NCI-H2107 (cell line): ENCODE measurements at places on chromosomes 5 and 9.

DNA sequence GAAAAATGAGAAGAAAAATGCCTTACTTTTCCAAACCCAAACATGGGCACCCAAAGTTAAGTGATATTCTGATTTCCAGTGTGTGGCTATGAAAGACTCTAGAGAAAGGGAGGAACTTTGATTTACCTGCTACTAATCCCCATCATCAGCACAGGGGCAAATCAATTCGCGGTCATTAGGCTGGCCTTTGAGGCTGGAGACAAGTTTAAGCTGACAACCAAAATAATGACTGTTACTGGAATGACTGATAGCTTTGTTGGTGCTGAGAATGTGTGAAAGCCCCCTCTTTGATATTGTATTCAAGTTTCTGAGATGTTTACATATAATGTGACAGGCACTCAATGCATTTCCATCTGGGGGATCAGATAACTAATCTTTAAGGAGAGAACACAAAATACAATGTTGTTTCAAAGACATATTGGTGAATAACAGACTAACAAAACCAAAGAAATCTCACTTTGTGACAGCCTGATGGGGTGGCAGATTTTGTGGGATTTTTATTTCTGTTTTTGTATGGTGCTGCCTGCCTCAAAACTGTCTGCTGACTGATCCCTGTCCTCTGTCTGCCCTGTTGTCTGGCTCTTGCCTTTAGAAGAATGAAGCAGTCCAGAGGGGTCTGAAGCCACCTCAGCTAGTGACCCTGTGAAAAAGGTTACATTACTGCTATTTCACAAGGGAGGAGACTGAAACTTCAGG lies 12.6 kb upstream of the INSYN2B start:
- DNase-seq, result no peak

DNA sequence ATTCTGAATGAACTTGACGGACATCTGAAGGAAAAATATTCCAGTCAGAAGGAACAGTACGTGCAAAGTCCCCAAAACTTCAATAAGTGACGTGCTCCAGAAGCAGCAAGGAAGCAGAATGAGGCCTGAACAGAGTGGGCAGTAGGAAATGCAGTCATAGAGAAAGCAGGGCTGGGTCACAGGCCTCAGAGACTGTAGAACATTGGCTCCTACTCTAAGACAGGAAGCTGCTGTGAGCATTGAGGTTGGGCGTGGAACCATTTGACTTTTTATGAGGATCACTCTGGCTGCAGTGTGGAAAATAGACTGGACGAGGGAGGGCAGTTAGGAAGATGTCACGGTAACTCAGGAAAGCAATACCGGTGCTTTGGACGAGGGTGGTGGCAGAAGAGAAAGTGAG lies 64.0 kb downstream of the DOCK8 start:
- DNase-seq, result no peak

- no peak for DNase-seq
Measured at GRCh38 chr5:157306081-157306480, 40.2 kb downstream of the CYFIP2 start.

DNA sequence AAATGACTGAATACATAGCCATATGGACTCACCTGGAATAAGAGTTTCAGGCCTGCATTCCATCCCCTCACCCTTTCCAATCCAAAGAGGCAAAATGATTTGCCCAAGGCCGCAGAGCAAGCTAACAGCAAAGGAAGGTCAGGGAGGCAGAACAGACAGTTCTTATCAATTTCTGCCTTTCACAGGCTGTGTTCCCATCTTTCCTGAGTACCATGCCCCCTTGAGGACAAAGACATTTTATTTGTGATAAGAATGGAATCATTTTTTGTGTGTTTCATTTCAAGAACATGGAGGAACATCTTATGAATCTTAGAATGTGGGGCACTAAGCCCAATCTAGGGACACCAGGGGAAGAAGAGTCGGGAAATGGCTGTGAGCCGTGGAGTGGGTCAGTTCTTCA lies 13.9 kb downstream of the LHFPL2 start:
- no peak for DNase-seq

GRCh38 chr5:90967443-90967842 lies 408.8 kb downstream of the ADGRV1 start:
- no peak for DNase-seq

GRCh38 chr5:160152901-160153300 lies 33.7 kb upstream of the PWWP2A start:
- DNase-seq, result no peak

- DNase-seq, result no peak
Measured at GRCh38 chr5:44907396-44907795, 98.6 kb downstream of the MRPS30 start.

DNA sequence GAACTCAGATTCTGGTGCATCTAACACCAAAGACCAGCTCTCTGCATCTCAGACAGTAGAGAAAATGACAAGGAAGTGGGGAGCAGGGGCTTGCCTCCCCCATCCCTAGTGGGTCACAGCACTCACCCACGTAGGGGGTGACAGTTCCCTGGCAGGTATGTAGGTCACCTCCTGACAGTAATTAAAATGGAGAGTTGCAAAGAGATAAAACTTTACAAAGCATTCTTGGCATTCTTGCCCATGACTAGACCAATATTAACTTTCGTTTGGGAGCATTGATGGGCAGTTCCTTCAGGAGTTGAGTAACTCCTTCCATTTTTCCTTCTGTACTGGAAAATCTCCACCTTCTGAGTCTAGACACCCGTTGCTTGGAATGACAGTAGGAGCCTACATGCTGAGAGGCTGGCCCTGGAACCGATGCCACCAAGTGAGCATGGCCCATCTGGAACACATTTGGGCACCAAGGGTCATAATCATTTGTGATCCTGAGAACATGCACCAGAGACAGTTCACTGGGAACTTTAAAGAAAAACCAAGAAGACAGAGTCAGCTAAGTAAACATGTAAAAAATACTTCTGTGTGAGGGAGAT lies 81.5 kb upstream of the MSX2 start:
- DNase-seq, result no peak

DNA sequence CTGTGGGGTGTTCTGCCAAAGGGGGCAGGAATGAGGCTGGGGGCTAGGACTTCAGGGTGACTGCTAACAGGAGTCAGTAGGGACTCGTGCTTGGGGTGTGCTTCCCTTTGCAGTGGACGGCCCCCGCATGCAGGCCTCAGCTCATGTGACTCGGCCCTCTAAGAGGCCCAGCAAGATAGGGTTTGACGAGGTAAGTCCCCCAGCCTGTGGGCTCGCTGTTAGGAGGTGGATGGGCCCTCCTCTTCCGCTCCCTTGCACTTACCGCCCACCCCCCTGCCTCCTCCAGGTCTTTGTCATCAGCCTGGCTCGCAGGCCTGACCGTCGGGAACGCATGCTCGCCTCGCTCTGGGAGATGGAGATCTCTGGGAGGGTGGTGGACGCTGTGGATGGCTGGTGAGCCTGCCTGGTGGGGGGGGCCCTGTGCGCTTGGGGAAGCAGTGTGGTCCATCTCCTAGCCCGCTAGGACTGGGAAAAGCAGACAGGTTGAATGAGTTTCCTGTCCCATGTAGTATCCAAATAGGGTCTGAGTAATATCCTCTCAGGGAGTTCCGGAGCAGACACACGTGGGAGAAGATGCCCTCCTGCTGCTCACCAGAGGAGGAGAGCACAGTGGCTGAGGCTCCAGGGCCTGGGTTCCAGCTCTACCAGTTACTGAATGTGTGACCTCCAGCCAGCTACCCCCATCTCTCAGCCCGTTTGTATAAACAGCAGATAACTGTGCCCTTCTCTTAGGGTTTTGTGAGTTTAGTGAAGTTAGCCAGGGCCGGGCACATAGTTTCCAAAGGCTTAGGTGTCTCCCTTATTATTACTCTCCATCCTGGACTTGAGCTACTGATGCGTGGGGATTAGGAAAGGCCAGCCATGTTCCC lies 8.2 kb downstream of the CERCAM start:
- DNase-seq, result no peak

- DNase-seq, result no peak
Measured at GRCh38 chr9:137029058-137029936, 1.3 kb upstream of the ABCA2 start.

GRCh38 chr9:132487980-132488535 lies 78.0 kb downstream of the CFAP77 start:
- no peak for DNase-seq

- no peak for DNase-seq
Measured at GRCh38 chr9:117636681-117637080, 67.5 kb upstream of the TLR4 start.

GRCh38 chr5:65475336-65475735 lies 6.4 kb downstream of the ADAMTS6 start:
- no peak for DNase-seq

DNA sequence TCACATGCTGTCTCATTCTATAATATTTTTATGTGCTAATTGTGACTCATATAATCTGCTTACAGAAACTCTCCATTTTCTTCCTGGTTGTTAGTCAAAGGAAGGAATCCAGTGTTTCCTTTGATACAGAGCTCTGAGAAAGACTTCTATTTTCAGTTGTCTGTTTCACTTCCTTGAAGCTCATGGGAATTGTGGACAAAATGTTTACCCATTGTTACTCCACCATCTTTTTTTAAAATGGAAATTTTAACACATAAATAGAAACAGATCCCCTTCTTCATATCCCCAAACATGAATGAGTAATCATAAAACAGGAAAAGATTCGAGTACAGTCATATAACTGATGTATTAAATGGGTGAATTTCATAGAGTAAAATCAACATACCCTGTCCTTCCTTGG lies 42.0 kb upstream of the KCNN2 start:
- DNase-seq, result no peak

- no peak for DNase-seq
Measured at GRCh38 chr5:179413086-179413690, 67.9 kb upstream of the ADAMTS2 start.

DNA sequence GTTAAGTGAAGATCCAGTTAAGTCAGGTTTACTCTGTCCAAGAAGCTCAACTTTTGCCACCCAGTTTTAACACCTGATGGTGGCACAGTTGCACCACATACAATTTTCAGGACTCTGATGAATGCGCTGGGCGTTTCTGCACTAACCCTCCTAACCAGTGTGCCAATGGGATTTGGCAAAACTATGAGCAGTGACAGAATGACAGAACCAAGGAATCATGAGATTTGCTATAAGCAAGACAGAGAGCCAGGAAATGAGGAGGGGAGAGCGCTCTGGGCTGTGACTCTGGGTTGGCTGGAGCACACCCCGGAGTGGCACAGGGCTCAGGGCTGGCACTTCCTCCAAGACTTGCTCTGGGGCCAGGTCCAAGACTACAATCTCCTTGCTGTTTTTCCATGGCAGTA lies 84.1 kb downstream of the SH3PXD2B start:
- no peak for DNase-seq

DNA sequence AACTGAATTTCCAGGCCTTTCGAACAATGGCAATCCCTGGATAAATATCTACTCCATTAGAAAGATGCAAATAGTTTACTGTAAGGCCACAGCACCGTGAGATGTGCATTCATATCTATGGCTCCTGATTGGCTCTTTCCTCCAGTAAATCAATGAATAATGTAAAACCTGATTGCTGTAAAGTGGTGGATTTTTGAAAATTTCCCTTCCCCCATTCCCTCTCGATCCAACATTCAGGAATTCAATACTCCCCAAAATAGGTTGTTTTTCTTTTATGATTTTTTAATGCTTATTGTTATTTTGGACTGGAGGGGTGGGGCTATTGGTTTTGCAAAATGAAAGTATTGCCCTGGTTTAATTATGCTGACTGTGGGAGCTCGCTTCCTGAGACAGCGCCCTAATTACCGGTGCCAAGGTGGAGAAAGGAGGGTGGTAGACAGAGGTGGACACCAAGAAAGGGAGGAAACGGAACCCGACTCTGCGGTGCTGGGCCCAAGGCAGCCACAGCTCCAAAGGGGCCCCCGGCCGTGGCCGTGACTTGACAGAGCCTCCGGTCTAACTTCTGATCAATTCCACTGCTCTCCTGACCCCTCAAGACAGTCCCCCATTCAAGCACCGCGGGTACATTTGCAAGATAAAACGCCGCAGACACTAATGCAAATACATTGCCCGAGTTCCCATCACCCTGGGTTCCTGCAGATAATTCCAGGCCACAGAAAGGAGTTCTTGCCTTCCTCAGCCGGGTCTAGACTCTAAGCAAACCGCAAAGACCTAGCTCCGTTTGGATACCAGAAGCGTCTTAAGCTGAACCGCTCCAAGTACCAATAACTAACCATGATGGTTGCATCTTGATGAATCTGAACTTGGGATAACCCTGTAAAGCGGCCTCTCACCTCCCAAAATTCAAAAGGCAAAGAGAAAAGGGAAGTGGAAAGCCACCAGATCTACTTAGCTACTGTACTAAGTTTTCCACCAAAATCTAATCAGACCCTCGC lies 211.2 kb downstream of the MEF2C start:
- no peak for DNase-seq

DNA sequence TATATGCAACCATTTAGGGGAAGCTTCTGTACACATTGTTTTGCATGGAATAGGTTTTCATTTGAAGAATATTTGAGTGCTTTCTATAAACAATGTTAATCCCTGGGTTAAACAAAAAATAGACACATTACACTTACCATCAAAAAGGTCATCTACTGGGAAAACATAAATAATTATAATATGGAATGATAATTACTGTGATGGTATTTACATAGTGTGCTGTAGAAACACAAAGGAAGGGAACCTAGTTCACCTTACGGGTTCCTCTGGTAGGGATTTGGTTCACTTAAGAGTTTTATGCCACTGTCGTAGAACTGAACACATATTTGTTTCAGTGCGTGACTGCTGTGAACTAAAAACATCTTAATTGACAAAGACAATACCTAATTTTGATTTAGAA lies 44.9 kb downstream of the SLC44A1 start:
- DNase-seq, result no peak

DNA sequence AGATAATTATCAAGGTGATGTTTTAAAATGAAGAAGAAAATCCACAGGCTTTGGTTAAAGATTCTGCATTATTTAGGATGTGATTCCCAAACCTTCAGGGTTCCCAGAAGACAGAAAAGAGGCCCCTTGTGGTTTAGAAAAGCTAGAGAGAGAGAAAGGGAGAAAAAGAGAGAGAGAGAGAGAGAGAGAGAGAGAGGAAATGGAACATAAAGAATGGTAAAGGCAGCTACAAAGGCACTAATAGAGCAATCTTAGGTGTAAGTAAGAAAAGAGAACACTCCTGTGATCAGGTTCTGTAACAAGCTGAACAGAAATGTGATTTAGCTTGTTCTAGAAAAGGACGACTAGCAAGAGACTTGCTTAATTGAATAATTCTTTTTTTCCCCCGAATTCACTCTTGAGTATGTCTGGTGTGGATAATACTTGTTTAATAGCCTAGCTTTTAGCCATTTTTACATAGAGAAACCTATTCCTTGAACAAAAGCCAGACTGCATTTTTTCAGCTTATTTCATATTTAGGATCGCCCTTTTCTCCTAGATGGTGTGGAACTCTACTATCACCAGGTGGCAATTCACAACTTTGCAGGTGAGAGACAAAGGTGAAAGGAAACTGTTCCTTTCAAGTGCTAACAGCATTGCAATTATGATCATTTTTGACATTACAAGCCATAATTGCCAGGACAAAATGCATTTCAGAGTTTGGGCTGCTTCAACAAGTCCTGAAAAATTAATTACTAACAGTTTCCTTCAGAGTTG lies 57.6 kb upstream of the SH3GL2 start:
- no peak for DNase-seq
